ENCODE measurements at places on chromosomes 3 and 15. TPM values are rescaled to one million over a fixed set of nuclear protein-coding genes. Genes with fewer than 3 reads are reported as not detected.
A peak's percentile ranks its signal among the peaks of the same experiment; 100 is the strongest.

DNA sequence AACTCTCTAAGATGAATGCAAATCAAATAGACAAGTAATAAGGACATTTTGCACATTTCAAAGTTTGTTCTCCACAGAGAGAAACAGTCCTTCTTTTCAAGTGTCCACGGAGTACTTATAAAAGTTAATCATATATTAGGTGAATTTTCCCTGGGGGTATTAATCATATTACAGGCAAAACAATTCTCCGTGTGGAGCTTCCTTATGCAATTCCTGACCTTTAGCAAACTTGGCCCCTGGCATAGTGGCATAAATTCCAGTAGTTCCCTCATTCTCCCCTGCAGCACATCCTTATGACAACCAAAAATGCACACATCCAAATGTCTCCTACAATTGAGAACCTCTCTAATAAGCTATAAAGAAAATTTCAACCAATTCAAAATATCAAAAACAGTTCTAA, 34.4 kb downstream of the FSIP1 start:
- no peaks in the 10 kb centered on the region for H3K36me3 ChIP-seq
- H3K4me3 ChIP-seq = no peak overlapping the region
- no peaks in the 10 kb centered on the region for H3K27me3 ChIP-seq

DNA sequence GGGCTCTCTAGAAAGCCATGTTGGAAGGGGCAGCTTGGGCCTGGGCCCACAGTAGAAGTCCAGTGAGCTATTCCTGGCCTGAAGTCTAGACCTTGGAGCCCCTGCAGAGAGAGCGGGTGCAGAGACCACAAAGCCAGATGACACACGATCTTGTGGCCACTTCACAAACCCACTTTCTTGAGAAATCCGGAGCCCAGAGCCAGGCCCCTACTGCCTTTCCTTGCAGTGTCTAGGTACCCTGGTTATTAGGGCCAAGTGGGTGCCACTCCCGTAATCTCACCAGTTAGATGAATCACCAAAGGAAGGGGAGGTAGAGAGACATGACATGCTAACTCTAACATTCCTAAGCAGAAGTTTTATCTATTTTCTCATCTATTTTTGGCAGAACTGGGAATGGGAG, 72.5 kb upstream of the ADAMTSL3 start:
- no peak overlapping the region for H3K4me3 ChIP-seq
- H3K27me3 ChIP-seq = no peaks in the 10 kb centered on the region
- no peak overlapping the region for H3K27ac ChIP-seq
- H3K4me1 ChIP-seq = no peaks in the 10 kb centered on the region
- no peak for DNase-seq
- no peaks in the 10 kb centered on the region for H3K36me3 ChIP-seq

DNA sequence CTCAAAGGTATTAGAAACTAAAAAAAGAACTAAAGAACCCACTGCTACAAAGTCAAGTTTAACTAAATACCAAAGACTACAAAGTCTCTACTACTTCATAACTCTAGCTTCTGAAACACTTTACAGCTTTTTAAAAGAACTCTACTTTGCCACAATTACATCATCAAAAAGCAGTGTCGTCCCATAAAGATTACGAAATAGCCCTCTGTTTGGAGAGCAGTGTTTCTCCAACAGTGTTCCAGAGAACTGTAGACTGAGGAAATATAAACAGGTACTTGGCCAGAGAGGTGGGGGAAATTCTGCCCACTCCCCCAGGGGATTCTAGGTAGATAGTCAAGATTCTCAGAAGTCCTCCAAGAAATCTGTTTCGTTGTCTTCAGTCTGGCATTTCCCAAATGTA, 225.6 kb downstream of the PDZRN3 start:
- no peak overlapping the region for H3K4me3 ChIP-seq
- H3K36me3 ChIP-seq = no peaks in the 10 kb centered on the region
- no peak for DNase-seq
- peak overlapping the region; percentile 16 for H3K27ac ChIP-seq
- H3K27me3 ChIP-seq = no peaks in the 10 kb centered on the region
- H3K4me1 ChIP-seq = no peaks in the 10 kb centered on the region

DNA sequence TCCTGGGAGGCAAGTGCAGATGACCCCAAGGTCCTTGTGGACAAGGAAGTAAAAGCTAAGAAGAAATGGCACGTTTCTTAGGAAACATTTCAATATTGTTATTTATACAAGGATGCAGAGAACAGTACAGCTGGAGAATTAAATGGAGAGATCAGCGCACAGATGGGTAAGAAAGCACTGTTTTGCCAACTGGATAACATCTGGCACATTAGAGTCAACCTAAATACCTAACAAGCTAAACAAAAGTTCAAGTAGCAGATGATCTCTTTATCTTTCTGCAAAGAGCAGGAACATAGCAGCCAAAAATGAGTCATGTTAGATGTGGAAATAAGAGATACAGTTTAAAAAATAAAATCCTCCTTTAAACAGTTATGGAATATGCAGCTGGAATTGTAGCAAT, 15.7 kb upstream of the DPPA4 start:
- no peak for DNase-seq
- H3K27me3 ChIP-seq = no peaks in the 10 kb centered on the region
- no peaks in the 10 kb centered on the region for H3K4me1 ChIP-seq
- no peaks in the 10 kb centered on the region for H3K36me3 ChIP-seq
- no peak overlapping the region for H3K27ac ChIP-seq

DNA sequence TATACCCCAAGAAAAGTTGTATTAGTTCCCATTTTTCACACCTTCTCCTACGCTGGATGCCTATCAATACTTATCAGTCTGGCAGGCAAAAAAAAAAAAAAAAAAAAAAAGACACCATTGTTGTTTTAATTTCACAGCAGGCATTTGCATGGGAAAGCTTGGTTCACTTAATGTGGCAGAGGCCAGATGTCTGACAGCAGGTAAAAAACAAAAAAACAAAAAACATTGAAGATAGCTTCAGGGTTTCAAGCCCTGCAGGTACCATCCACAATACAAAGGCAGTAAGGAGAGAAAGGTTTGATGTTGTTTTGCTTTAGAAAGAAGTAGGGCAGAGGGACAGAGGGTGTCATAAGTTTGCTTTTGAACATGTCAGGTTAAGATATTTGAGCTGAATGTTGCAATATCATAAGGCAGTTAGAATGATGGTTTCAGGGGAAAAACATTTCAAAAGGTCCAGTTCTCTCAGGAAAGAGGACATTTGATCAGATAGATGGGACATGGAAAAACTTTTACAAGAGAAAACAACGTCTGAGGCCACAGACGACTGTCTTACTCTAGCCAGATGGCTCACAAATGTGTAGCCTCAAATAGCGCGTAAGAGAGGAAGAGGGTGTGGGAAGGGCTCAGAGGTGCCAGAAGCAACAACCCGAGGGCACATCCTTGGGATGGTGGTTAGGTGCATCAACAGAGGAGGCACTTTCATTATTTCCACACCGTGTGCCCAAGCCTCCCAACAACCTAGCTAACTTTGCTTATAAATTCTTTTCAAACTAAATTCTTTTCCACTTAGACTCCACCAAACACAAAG, 25.7 kb downstream of the PCOLCE2 start:
- H3K27ac ChIP-seq = peak overlapping the region; percentile 3
- H3K27me3 ChIP-seq = no peaks in the 10 kb centered on the region
- no peak for DNase-seq
- no peaks in the 10 kb centered on the region for H3K4me1 ChIP-seq
- H3K36me3 ChIP-seq = no peaks in the 10 kb centered on the region

DNA sequence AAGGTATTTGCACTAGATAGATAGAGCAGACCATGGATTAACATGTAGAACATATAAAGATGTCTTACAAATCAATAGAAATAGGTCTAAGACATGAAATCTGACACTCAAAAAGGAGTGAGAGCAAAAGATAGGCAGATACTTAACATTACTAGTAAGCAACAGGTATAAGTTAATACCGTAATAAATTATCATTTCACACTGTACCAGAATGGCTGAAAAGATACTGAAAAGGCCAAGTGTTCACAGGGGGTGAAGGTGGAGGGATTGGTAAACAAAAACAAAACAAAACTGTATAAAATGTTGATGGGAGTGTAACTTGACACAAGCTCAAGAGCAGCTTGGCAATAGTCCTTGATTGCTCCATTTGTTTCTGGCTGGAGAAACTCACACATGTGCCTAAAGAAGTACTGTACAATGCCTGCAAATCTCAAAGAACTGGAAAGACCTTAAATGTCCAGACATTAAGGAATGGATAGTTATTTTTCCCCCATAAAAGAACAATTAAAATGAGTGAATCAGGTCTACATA, 3.5 kb downstream of the NSMCE3 start:
- H3K27ac ChIP-seq = no peak overlapping the region
- no peaks in the 10 kb centered on the region for H3K36me3 ChIP-seq
- H3K4me1 ChIP-seq = no peaks in the 10 kb centered on the region
- no peak overlapping the region for H3K4me3 ChIP-seq

DNA sequence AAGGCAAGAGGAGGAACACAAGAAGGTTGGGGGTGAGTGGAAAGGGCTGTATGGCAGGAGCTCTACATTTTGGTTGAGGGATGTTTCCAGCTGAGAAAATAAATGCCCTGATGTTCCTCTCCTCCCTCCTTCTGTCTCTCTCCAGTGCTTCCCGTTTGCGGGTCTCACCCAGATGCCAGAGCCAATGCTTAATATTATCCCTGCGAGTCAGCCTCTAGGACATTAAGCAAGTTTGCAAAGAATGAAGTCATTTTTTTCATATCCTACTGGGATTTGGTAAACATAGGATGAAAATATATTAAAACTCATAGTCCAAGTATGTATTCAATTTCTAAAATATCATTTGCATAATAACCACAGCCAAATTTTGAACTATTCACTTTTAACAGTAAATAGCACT, 295.9 kb downstream of the CADM2 start:
- no peaks in the 10 kb centered on the region for H3K36me3 ChIP-seq
- no peaks in the 10 kb centered on the region for H3K27me3 ChIP-seq
- no peak overlapping the region for H3K27ac ChIP-seq
- H3K4me1 ChIP-seq = no peaks in the 10 kb centered on the region

DNA sequence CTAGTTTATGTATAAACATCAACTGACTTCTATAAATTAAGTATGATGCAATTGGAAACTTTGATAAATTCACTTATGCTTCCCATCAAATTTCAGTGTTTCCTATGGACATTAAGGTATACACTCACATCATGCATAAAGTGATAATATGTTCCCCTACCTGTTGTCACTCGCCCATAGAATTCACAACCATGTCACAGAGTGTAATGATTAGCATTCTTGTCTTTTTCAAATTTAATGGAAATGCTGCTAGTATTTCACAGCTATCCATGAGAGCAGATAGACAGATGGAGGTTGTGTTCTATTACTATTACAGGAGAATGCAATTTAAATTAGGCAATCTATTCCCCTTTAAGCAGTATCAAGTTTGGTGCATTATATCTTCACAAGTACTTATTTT, 984 bp downstream of the PLSCR4 start:
- H3K4me3 ChIP-seq = peak overlapping the region; percentile 82
- peak overlapping the region; percentile 94 for H3K27ac ChIP-seq
- no peaks in the 10 kb centered on the region for H3K27me3 ChIP-seq
- no peak for DNase-seq

DNA sequence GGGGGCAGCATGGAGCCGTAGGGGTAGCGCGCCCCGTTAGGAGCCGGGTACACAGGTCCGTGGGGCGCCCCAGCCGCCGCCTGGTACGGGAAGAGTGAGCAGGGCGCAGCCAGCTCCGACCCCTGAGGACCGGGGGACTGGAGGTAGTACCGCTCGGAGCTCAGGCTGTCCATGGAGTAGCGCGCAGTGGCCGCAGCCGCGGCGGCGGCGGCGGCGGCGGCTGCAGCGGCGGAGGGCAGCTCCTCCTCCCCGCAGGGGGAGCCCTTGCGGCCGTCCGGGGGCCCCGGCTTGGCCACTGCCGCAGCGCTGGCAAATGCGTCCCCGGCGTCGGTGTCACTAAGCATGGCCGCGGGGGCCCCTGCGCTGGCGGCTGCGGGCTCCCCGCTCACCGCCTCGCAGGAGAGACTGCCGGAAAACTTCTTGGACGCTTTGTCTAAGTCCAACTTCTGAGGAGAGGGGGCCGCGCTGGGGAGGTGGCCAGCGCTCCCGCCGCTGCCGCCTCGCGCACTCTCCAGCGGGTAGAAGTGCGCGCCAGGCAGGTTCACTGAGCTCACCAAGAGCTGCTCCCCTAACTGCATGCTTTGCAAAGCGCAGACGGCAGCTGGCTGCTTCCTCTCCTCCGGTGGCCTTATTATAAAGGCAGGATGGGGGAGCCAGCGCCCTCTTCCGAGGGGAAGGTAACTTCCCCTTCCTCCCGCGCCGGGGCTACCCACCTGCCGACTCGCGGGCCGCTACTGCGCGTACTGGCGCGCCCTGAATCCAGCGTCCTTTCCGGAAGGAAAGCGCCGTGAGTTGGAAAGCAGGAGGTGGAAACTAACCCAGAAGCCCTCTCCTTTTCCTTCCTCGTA, at the start of gene EOMES:
Gene EOMES, minus strand, starts transcription at position 607 of the 848 bp plus-strand sequence. Its CDS starts 29 bp downstream, at position 578.
- H3K4me3 ChIP-seq = peak within 1 kb of the TSS; percentile 35
- peaks cover 30% of the 10 kb centered on the region for H3K4me1 ChIP-seq
- no peak for DNase-seq
- peaks cover 100% of the 10 kb centered on the region for H3K27me3 ChIP-seq
- no peaks in the 10 kb centered on the region for H3K36me3 ChIP-seq

The LTF gene
- total RNA-seq = 204 TPM
